ENCODE measurements at places on chromosomes 7 and 10.

DNA sequence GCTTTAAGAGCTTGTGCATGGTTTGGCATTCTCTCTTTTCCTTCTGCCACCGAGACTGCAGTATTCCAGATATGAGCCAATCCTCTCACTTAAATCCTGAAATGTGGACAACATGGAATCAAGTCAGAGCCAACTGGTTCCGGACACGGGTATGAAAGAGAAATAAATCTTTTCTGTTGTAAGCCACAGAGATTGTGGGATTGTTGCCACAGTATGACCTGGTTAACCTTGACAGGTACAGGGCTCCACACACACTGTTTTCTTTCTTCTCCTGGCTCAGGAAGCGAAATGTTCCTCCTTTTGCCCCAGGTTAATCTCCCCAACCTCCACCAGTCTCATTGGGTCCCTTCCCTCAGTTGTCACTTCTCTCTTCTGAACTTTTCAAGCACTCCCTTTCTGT lies 6.5 kb upstream of the NAMPT start:
- DNase-seq: no peak

DNA sequence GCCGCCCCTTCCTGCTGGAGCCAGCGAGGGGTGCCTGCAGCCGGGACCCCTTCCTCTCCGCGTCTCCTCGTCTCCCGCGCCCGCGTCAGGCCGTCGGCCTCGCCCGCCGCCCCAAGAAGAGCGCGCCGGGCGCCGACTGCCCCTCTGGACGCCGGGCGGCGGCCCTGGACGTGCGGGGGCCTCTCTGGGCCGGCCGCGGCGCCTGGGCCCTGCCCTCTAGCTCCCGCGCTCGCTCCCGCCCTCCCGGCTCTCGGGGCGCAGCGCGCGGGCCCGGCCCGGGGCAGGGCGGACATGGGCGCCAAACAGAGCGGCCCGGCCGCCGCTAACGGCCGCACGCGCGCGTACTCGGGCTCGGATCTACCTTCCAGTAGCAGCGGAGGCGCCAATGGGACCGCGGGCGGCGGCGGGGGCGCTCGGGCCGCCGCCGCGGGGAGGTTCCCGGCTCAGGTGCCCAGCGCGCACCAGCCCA lies 704 bp downstream of the ZNRF2 start:
- no peak for DNase-seq

GRCh38 chr7:94632338-94633013 lies 23.5 kb downstream of the SGCE start:
- DNase-seq: no peak

DNA sequence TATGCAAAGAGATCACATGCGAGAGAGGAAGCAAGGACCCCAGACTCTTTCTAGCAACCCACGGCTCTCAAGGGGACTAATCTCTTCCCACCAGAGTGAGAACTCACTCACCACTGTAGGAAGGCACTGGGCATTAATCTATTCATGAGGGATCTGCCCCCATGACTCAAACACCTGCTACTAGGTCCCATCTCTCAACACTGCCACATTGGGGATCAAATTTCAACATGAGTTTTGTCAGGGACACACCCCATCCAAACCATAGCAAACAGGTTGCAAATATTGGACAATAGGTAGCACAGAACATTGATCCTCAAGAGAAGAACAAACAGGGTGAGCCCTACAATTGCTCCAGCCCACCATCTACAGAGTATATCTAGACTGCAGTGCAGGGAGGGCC lies 740.6 kb downstream of the LRMDA start:
- no peak for DNase-seq

GRCh38 chr10:576130-576465 lies 113.4 kb downstream of the DIP2C start:
- no peak for DNase-seq

GRCh38 chr10:117946525-117947070 lies 100.1 kb downstream of the RAB11FIP2 start:
- no peak for DNase-seq

DNA sequence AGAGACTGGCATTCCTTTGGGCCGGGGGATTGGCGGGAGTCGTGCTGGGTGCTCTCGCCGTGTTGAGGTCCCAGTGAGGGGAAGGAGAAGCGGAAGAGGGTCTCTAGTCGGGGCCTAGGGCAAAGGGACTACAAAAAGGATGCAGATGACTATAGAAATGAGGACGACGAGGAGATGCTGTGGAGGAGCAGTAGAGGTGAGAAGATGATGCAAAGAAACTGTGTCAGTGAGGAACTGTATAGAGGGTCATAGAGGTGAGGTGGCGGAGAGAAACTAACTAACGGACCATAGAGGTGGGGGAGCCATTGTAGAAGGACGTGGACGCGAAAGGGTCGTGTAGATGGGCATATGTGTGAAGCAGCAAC lies 324 bp downstream of the TWNK start:
- DNase-seq: no peak

GRCh38 chr7:150384406-150385301 lies 5.5 kb downstream of the ZNF775 start:
- DNase-seq: no peak

DNA sequence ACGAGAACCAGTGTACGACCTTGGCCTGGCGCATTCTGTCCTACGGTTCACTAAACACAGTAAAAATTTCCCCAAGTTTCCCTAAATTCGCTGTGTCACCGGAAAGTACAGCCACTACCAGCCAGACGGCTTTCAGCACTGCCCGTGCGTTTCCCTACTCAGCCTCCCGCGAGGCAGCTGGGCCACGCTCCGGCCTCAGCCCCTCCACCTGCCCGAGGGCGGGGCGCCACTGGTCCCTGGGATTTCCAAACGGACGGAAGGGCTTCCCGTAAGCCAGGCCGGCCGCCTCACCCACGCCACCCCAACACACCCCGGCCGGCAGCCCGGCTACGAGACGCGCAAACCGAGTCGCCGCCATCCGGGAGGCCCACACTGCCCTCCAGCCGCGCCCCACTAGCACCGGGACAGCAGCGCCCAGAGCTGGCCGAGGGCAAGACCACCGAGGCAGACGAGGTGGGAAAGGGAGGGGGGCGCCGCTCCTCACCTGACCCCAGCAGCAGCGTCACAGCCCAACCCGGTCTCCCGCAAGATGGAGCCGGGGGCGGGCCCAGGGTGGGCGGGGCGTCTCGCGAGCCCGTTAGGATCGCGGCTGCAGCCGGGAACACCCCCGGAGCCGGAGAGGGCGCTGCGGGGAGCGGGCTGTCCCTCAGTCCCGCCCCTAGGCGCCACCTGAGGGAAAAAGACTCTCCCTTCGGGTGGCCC lies at the start of gene ANXA7:
TSS of gene ANXA7 (minus strand) at position 531 of the 702 bp plus-strand sequence. CDS start 13,202 bp downstream, outside the sequence.
- peak; percentile 96 for DNase-seq

DNA sequence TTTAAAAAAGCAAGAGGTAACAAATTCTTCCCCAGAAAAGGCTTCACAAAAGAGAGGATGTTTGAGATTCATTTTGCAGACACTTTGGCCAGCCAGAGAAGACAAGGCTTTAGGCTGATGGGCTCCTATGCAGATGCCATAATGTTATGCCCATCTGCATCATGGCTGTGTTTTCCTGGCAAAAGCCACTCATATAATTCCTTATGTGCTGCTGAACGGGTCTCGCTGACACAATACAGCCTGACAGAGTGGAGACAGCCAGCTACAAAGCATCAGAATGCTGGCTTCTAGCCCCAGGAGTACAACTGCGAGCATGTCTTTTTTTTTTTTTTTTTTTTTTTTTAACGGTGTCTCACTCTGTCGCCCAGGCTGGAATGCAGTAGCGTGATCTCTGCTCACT lies 1157.4 kb upstream of the AUTS2 start:
- DNase-seq: no peak

GRCh38 chr7:33874943-33875342 lies 30.4 kb upstream of the BMPER start:
- DNase-seq: no peak

DNA sequence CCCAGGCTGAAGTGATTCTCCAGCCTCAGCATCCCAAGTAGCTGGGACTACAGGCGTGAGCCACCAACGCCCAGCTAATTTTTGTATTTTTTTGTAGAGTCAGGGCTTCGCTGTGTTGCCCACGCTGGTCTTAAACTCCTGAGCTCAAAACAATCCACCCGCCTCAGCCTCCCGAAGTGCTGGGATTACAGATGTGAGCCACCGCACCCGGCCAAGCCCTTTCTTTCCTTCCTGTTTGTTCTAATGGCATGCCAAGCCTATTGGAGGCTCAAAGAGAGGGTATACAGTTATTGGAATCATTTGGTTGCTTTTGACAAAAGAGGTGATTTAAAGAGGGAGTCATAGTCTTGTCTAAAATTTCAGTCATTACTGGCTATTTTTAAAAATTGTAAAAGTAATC lies 46.0 kb upstream of the TRIM8 start:
- DNase-seq: no peak

- DNase-seq: no peak
These were observed 69.7 kb upstream of the ZNF804B start for GRCh38 chr7:88689821-88690220.

DNA sequence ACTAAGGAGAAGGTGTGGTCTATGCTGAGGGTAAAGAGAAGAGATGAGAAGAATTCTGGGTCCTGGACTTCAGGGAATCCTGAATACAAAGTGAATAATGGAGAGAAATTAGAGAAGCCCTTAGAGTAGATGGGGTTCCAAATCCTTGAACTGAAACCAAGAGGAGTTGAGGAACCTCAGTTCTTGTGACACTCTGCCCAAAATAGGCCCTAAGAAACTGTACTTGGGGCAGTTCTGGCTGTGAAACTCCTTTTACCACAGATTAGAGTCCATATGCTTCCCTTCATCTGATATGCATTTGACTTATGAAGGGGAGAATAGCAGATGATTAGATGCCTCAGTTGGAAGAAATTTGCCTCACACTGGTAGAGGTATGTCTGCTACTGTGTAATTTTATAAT lies 19.0 kb downstream of the TES start:
- no peak for DNase-seq

DNA sequence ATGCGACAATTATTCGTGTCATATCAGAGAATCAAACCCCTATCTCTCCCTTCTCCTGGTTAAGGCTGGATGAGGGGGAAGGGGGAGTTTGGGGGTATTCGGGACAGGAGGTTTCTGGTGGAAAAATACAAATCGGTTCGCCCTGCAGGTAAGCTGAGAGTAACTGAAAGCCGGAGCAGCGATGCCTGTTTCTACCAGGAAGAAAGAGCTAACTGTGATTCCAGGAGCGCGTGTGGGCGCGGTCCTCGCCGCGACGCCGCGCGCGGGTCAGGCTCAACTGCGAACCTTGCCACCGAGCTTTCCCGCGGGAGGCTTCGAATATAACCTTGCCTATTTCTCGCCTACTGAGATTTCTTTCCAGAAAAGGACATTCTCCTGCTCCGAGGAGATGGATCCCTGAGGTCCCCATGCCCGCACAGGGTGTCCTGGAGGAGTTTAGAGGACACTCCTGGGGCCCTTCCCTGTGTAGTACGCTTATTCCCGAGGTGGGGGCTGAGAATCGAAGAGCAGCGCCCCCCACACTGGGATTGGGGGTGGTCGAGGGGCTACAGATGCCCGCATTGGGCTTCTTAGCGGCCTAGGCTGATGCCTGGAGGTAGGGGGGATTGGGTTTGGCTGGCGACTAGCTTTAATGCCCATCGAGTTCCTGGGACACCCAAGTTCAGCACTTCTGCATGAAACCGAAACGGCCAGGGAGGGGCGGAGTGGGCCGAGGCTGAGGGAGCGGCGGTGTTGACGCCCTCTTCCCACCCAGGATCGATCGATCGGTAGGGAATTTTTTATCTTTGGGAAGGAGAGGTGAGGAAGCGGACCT lies 13.0 kb upstream of the DLX6 start:
- no peak for DNase-seq

DNA sequence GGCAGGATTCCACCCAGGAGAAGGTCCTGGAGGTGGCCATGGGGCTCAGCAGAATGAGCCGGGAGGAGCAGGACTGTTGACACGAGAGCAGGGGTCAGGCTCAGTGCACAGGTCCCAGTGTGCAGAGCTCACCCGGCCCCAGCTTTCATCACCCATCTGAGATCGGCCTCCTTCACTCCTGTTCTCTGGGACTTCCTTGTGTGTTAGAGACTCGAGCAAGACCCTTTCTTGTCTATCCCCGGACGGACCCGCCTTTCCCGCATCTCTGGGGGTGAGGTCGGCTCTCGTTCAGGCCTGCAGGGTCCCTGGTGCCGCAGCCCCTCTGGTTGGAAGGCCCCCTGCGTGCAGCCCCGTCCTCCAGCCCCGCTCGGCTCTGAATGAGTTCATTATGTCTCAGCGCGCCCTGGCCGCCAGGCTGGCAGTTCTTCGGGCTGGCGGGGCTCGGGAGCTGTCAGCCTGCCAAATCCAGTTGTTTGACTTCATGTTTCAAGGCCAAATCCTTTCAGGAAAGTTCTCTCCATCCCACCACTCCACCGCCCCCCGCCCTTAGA lies 127.9 kb downstream of the LHPP start:
- no peak for DNase-seq

DNA sequence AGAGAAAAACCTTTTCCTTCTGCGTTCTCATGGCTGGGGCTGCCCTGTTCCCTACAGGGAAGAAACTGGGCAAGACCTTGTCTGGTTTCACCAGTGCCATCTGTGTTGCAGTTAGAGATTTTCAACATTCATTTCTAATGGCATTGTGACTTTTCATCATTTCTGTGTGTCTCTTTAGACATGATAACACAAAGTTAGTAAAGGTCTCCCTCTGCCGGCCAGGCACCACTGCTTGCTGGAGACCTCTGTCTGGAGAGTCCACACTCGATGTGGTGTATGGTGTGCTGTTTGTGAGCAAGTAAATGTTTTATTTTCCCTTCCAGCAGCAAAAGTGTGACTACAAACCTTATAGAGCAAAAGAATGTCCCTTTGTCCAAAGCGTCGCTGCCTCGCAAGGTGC lies 213.5 kb downstream of the PAXIP1 start:
- DNase-seq: no peak

DNA sequence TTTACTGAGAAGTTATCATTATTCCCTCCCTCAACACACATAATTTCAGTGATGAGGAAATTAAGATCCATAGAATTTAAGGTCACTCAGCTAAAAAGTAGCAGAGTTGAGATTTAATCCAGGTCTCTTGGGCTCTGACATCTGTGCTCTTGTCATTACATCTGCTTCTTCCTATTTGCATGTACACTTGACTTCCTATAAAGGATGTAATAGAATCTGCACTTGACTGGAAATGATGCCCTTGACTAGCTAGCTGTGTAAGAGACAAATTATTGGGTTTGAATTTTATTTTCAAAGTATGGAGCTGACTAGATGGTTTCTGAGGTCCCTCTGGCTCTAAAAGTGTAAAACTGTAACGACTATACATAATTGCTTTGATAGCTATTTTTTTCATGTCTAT lies 59.5 kb downstream of the AGK start:
- no peak for DNase-seq

DNA sequence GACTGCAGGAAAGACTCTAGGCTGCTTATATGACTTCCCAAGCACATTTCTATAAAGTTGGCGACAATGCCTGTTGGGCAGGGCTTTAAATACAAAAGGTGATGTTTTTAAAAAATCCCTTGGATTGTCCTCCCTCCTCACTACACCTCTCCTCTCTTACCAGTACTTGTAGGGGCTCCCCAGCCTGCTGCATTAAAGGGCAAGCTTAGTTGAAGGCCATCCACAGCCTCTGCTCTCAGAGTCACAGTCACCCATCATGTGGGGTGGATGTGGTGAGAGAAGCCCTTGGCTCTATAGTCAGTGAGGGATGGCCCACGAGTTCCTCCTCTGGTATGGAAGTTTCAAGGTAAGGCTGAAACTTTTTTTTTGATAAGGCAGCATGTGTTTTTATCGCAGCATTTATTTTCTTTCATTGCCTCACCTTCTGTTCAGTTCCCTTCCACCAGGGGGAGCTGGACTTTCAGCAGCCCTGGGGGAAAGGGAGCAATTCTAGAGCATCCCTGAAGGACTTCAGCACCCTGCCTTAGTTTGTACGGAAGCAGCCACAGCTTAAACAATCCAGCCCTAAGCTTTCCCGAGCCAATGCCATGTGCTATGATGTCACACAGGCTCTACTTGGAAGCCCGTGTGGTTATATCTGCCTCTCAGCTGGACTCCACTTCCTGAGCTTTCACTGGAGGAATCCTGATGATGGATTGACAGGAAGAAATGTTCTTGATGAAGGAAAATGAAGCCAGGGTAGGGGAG lies 131.9 kb downstream of the CALCR start:
- DNase-seq: no peak
